ENCODE measurements at places on chromosomes 7 and 10.
A peak's percentile ranks its signal among the peaks of the same experiment; 100 is the strongest.

DNA sequence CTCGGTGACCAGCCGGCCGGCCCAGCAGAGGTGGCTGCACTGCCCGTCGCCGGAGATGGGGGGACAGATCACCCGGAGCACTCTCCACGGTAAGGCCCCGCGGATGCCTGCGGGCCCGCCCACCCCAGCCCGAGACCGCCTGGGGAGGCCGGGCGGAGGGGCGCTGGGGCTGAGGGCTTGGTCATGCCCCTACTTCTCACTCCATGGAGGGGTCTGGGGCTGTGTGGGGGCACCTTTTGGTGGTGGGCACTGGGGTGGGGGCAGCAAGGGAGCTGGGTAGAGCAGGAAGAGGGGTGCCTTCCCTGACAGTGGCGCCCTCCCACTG is 61.8 kb downstream of the NEURL1 start:
- no peak for DNase-seq

DNA sequence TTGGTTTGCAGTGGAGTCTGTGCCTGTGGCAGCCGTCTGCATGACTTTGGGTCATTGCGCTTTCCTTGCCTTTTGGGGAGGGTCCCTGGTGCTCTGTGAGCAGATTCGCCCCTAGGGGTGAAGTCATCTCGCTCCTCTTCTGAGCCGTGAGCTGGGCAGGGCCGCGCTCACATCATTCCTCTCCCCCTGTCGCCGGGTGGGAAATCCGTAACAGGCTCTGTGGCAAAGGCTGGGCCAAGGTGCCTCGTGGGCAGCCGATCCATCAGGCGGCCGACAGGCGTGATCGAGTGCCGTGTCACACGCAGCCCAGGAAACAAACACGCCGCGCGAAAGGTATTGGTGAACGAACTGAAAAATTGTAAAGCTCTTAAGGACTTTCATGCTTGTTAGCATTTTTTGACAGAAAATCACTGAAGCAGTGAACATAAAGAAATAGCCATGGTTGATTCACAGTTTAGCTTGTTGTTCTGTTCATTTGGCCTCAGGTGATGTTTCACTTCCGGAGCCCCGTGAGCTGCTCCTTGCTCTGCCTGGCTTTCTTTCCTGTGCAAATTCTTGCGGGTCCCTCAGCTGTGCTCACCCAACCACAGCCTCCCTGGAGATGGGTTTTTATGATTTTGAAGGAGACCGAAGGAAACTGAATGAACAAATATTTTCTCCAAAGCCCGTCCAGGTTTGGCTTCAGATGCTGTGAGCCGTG is 122.1 kb downstream of the NKX6-2 start:
- DNase-seq: no peak

DNA sequence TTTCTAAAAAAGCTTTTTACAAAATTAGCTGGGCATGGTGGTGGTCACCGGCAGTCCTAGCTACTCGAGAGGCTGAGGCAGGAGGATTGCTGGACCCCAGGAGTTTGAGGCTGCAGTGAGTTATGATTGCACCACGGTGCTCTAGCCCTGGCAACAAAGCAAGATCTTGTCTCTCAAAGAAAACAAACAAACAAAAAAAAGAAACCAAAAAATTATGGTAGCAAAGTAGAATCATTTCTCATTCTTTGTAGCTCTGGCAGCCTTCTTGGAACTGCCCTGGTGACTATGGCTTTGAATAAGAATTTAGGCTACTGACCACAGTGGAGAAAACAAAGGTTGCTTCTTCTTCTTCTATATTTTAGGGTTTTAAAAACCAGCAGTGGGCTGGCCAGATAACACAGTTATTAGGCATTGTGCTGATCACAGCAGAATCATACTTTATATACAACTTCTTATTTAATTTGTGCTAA is 41.9 kb upstream of the PRKAR2B start:
- DNase-seq: no peak

DNA sequence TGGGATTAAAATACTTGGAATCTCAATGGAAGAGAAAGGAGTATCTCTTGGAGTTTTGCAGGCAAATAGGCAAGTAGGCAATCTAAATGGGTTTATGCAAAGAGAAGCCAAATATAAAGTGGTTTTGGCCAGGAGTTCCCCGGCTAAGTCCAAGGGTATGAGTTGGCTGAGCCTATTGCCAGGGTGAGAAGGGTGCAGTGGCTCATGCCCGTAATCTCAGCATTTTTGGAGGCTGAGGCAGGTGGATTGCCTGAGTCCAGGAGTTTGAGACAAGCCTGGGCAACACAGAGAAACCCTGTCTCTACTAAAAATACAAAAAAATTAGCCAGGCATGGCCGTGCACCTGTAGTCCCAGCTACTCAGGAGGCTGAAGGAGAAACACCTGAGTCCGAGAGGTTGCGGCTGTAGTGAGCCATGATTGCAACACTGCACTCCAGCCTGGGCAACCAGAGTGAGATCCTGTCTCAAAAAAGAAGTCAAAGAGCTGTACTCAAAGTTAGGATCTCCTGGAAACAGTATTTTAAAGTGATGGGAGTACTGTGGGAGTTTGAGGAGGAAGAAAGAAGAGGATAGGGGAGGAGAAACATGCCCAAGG is 130.4 kb upstream of the RAB18 start:
- no peak for DNase-seq

DNA sequence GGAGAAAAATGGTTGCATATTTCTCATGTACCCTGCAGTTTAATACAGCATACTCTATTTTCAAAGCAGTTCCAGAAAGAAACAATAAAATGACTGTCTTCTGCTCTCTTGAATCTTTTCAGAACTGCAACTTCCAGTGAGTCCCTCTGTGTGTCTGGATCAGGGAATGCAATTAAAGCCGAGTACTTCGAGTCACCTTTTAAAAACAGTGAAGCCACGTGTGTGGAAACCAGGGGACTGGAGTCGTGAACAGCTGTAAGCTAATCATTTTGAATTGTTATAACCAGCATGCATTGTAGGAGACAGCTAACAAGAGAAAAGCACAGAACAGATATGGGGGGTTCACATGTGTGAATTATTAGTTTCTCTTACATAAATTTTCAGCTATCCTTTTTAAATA is 109.1 kb downstream of the CPED1 start:
- no peak for DNase-seq

GRCh38 chr10:116888380-116889055 is 39.2 kb downstream of the ENO4 start:
- DNase-seq: no peak

DNA sequence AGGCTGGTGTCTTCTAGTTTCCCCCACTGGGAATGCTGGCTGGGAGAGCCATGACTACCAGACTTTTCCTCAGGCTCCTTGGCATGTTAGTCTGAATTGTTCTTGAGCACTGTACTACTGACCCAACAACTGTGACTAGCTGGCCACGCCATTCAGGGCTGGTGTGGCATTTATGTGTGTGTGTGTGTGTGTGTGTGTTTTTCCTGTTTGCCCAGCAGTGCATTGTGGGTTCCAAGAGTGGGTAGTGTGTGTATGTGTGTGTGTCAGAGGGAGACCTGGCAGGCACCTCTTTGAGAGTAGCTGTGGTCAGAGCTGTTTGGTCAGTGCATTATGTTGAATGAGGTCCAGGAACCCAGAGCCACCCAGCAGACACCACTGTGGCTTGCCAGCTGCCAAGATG is 9.2 kb downstream of the PCBD1 start:
- no peak for DNase-seq

GRCh38 chr7:96599288-96599936 is 110.2 kb downstream of the SEM1 start:
- DNase-seq: no peak

GRCh38 chr7:79504607-79505389 is 51.3 kb upstream of the MAGI2 start:
- DNase-seq: no peak

GRCh38 chr7:73707045-73707631 is 12.3 kb downstream of the STX1A start:
- no peak for DNase-seq

- peak; percentile 88 for DNase-seq
Observed at GRCh38 chr7:5634107-5634950, 147.1 kb downstream of the RNF216 start.

DNA sequence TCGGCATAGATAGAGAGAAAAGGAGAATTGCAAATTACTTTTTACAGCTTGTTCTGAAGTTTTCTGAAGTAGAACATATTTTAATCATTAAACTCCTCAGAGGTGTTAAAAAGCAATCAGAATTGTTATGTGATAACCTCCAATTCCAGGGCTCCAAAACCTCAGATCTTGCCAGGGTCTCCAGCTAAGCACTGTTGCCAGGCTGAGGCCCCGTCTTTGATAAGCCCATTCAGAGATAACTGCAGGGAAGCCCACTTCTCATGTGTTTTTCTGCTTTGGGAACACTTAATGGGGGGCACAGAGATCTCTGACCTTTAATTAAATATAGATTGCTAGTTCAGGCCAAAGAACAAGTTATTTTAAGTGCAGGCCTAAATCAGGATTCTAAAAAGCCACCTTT is 40.4 kb downstream of the GFRA1 start:
- DNase-seq: no peak

GRCh38 chr10:133158437-133158755 is 1.6 kb upstream of the KNDC1 start:
- no peak for DNase-seq

DNA sequence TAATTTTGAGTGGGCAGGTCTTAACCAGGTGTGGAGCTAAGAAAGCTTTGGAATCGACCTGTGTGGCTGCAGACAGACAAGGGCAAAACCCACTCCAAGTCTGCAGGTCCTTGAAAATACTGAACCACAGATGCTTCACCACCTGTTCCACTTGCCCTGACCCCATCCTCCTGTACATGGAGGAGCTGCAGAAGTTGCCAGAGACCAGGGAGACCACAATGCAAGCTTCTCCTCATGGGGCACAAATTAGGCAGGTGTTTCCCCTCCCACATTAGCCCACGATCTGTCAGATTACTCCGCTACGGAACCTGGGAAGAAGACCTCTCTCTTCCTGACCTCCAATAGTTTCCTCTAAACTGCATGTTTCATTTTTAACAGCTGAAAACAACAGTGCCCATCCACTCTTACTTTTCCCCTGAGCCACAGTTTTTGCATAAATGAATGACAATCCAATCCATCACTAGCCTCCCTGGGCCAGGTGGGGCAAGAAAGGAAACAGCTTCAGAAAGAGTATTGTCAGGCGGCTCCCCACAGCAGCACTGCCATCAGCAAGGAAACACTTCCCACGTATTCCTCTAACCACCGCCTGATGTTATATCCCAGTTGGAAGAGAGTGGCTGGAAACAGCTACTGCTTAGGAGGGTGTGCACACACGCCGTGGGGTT is 141.6 kb downstream of the PRKAG2 start:
- DNase-seq: no peak

- DNase-seq: no peak
Observed at GRCh38 chr10:6020826-6021225, 41.3 kb downstream of the IL2RA start.

GRCh38 chr10:21926949-21927348 is 76.6 kb downstream of the DNAJC1 start:
- no peak for DNase-seq

- no peak for DNase-seq
Observed at GRCh38 chr10:12960334-12960898, 41.1 kb downstream of the CCDC3 start.

DNA sequence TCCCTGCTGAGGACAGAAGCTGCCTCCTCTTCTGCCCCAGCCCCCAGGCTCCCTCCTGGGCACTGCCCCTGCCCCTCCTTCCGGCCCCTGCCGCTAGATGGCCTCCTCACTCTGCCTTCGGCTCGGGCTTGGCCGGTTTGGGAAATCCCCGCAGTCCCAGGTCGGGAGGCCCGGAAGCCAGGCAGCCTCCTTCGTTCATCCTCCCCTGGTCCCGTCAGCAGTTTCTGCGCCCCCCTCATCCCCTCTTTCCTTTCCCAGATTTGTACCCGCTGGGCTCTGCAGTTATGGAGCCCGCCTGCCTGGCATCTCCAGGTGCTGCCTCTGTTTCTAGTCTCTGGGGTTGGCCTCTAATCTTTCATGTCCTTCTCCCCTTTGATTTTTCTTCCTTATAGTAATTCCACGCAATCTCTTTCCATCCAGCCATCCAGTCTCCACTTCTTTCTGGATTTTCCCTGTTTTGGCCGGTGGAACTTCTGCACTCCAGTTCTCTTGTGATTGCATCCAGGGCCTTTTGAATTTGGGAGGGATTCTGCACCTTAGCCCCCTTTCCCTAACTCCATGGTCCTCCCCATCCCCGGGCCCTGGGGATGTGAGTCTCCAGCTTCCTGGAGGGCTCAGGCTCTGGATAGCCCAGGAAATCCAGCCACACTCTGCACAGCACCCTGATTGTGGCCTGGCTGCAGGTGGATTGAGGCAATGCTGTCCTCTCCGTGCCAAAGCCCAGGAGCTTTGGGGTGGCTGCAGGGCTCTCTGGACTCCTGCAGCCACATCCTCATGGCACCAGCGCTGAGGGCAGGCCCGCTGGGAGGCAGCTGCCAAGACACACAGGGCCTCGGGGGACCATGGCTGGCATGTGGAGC is 3.3 kb upstream of the SHH start:
- DNase-seq: no peak

DNA sequence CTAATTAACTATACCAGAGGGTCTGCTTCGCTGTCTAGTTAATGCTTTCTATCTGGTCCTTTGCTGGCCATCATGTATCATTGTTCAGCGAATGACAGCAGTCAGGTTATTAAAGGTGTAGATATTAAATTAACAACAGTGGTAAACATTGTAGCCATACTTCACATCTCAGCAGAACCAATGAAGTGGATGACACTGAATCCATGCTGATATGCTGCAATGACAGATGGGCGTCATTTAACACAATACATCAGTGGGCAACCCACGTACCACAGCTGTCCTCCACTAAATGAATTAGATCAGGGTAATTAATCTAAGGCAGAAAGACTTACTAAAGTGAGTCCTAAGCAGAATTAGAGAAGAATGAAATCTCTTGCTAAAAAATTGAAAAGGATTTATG is 767.2 kb downstream of the NXPH1 start:
- no peak for DNase-seq

DNA sequence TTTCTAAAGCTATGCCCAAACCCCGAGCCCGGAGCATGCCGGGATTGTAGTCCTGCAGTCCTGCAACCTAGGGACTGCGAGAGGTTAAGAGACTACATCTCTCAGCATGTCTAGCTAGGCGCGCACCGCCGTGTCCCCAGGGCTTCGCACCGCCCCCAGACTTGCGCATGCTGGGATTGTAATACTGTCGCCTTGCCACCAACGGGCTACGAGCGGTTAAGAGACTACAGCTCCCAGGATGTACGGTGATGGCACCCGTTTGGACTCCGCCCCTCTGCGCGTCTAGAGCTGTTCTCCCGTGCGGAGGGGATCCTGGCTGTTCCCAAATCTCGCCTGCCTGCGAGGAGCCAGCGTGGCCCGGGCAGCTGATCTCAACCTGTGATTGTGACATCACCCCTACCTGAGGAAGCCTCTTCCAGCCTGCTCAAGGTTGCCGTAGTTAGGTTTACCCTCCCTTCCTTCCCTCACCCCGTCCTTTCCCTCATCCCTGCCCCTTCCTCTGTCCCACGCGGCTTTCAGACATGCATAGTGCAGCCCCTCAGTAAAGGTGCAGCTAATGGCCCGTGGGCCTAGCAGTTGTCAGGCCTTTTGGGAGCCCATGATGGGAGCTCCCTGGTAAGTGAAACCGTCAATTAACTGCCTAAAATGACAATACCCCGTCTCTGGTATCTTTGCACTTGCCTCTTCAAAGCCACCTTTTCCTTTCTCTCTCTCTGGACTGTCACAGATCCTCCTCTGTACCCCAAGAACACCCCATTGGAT is 6.3 kb upstream of the ZNF736 start:
- DNase-seq: peak; percentile 63

- no peak for DNase-seq
Observed at GRCh38 chr10:45282061-45282460, 33.3 kb downstream of the OR13A1 start.

GRCh38 chr10:85596389-85596788 is 770.2 kb downstream of the GRID1 start:
- no peak for DNase-seq

Measured in forelimb muscle (tissue), 1 donor.